BE2C (cell line): ENCODE measurements at places on chromosomes 4 and X.

- DNase-seq, result no peak
Observed at GRCh38 chr4:41287005-41287404, 30.3 kb downstream of the UCHL1 start.

- no peak for DNase-seq
Observed at GRCh38 chr4:47705326-47705981, 132.4 kb downstream of the CORIN start.

DNA sequence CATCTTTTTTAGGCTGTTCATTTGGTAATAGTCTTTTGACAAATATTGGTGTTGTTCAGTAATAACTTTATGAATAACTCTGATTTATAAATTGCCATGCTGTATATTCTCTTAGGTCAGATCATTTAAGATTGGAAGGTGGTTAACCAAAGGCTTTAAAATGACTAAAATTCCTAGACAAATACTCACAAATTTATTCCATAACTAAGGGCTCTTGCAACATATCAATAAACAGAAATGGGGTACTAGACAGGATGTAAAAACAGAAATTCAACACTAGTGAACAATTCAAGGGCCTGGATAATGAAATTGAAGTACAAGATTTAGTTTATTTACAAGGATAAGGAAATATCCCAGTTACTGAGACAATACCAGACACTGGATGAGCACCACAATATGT is 328.6 kb downstream of the PCDH19 start:
- DNase-seq, result no peak

- DNase-seq, result no peak
Observed at GRCh38 chr4:6727081-6727942, 11.3 kb downstream of the BLOC1S4 start.

DNA sequence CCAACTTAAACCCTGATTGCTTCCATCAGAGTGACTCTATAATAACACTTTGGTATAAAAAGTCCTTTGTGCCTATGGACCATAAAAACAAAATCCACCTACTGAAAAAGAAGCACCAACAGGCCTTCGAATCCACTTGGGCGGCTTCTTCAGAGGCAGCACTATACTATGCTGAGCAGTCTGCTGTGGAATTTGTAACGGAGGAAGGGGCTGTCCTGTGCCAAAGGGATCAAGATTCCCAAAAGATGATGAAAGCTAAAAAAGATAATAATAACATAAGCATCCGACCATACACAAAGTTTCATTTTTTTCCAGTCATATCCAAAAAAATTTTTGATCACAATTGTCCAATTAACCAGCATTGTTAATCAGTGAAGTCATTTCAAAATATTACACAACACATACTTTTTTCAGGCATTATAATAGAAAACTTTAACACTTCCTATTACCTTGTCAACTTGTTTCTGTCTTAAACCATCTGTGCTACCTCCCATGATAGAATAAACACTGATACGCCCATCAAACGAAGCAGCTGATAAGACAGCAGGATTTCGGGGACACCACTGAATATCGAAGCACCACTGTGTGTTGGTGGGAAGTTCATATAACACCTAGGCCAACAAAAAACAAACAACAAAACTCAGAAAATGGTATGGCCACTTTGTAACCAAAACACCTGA is 24.1 kb downstream of the SEC31A start:
- DNase-seq, result no peak

DNA sequence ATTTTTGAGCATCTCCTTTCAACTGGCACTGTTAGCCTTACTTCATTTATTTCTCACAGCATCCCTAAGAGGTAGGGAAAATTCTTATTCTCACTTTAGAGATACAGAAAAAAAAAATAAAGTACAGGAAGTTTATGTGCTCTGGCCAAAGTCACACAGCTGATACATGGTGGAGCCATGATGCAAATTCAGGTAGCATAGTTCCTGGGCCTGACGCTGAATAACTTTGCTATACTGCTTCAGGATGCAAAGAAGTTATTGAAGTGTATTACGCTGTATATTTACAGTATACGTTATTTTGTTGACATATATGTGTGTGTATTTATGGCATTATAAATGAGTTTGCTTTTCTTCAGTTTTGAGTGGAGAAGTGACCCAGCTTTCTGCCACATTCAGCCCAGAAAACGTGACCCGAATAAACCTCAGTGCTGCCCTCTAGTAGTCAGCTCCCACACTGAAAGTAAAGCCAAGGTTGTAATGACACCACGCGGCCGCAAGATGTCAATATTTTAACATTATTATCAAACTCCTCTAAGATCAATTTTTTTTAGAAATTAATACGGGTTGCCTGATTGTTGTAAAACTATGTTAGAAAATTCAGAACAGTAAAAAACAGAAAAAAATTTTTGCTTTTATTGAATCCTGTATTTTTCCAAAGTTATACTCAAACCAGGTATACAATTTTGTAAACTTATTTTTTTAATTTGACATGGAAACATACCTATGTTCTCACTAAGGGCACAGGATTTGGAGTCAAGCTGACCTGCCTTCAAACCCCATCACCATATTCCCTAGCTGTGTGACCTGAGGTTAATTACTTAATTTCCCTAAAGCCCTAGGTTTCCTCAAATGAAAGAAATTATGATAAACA is 3.8 kb upstream of the GUCY2F start:
- peak; percentile 48 for DNase-seq
